ENCODE measurements at places on chromosomes 11 and 22.

GRCh38 chr11:15569305-15570025 is 454.7 kb downstream of the INSC start:
- H3K4me1 ChIP-seq: no peaks in the 10 kb centered on the region
- H3K4me3 ChIP-seq: no peak overlapping the region
- H3K27ac ChIP-seq: no peak overlapping the region
- H3K27me3 ChIP-seq: peaks cover 3% of the 10 kb centered on the region
- no peaks in the 10 kb centered on the region for H3K36me3 ChIP-seq

GRCh38 chr11:70112017-70112434 is 33.9 kb downstream of the ANO1 start:
- H3K4me1 ChIP-seq: no peaks in the 10 kb centered on the region
- H3K27me3 ChIP-seq: peaks cover 2% of the 10 kb centered on the region
- H3K36me3 ChIP-seq: no peaks in the 10 kb centered on the region
- H3K4me3 ChIP-seq: no peak overlapping the region
- DNase-seq: no peak

- peaks cover 14% of the 10 kb centered on the region for H3K4me1 ChIP-seq
- no peak overlapping the region for H3K27ac ChIP-seq
- no peak overlapping the region for H3K4me3 ChIP-seq
- H3K36me3 ChIP-seq: peaks cover 13% of the 10 kb centered on the region
Observed at GRCh38 chr11:70319396-70320076, 49.0 kb downstream of the PPFIA1 start.

DNA sequence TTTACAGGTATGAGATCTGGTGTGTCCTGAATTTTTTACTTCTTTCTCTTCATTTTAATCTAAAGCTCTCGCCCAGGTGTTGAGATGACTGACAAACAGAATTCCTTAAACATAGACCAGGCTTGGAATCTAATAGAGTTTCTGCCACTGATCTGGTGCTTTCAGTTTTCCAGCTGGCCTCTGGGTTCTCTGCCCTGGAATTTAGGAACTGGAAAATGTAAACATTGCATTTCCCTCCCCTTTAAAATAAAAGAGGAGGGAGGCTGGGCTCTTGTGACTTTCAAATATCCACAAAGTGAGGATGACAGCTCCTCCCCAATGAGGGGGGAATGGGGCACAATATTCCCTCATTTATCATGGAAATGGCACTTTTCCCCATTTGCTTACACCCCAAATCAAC is 5.0 kb downstream of the PAMR1 start:
- no peak overlapping the region for H3K4me3 ChIP-seq
- H3K27ac ChIP-seq: no peak overlapping the region
- H3K27me3 ChIP-seq: peaks cover 46% of the 10 kb centered on the region
- no peak for DNase-seq

GRCh38 chr11:93248602-93249001 is 50.8 kb upstream of the SLC36A4 start:
- DNase-seq: no peak
- no peak overlapping the region for H3K4me3 ChIP-seq
- peaks cover 17% of the 10 kb centered on the region for H3K27me3 ChIP-seq
- H3K4me1 ChIP-seq: no peaks in the 10 kb centered on the region
- no peak overlapping the region for H3K27ac ChIP-seq

- H3K36me3 ChIP-seq: no peaks in the 10 kb centered on the region
- no peak for DNase-seq
- no peaks in the 10 kb centered on the region for H3K4me1 ChIP-seq
- no peak overlapping the region for H3K4me3 ChIP-seq
- no peaks in the 10 kb centered on the region for H3K27me3 ChIP-seq
Observed at GRCh38 chr11:116387641-116388040, 385.1 kb downstream of the BUD13 start.

DNA sequence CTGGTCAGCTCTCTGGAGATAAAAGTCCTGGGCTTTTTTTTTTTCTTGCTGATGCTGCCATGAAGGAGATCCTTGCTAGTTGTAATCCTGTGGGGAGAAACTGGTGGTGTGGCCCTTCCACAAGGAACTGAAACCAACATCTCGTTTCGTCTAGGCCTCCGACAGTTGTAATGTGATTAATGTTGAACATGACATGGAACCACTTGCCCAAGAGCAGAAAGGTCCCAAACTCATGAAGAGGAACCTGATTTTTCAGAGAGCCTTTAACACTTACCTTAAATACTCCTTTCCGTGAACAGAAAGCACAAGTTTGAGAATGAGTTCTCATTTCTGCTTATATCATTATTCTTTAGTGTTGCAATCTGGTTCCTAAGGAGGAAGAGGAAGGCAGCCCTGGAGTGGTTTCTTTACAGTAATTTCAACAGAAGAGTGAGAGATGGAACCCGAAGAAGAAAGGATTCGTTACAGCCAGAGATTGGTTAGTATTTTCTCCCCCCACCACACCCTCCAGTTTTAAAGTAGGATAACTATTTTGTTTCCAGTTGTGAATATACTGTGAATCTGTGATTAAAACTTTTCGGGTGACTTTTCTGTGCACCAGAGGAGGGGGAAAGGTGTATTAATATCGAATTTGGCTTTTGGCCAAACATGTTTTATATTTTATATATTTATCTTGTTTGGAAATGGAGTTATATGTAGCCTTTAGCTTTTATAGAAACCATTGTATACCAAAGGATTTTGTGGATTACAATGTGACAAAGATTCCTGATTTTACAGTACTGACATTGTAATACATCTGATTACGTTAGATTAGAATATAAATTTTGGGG is 2.0 kb downstream of the KDM2A start:
- H3K4me1 ChIP-seq: peaks cover 25% of the 10 kb centered on the region
- peak overlapping the region; percentile 83 for H3K27ac ChIP-seq
- peak overlapping the region; percentile 98 for H3K4me3 ChIP-seq
- no peaks in the 10 kb centered on the region for H3K27me3 ChIP-seq
- H3K36me3 ChIP-seq: peaks cover 34% of the 10 kb centered on the region
- DNase-seq: peak; percentile 38

- no peak for DNase-seq
- H3K27ac ChIP-seq: no peak overlapping the region
- no peaks in the 10 kb centered on the region for H3K27me3 ChIP-seq
- peaks cover 24% of the 10 kb centered on the region for H3K36me3 ChIP-seq
- H3K4me3 ChIP-seq: no peak overlapping the region
Observed at GRCh38 chr11:111793863-111794262, 27.7 kb upstream of the PPP2R1B start.

GRCh38 chr11:35116762-35117640 is 22.0 kb upstream of the CD44 start:
- no peaks in the 10 kb centered on the region for H3K27me3 ChIP-seq
- no peaks in the 10 kb centered on the region for H3K36me3 ChIP-seq
- H3K4me3 ChIP-seq: no peak overlapping the region
- no peak overlapping the region for H3K27ac ChIP-seq

GRCh38 chr11:94728541-94728940 is 39.6 kb upstream of the AMOTL1 start:
- no peaks in the 10 kb centered on the region for H3K4me1 ChIP-seq
- no peak for DNase-seq
- H3K27me3 ChIP-seq: peaks cover 2% of the 10 kb centered on the region
- H3K27ac ChIP-seq: no peak overlapping the region
- H3K36me3 ChIP-seq: no peaks in the 10 kb centered on the region

DNA sequence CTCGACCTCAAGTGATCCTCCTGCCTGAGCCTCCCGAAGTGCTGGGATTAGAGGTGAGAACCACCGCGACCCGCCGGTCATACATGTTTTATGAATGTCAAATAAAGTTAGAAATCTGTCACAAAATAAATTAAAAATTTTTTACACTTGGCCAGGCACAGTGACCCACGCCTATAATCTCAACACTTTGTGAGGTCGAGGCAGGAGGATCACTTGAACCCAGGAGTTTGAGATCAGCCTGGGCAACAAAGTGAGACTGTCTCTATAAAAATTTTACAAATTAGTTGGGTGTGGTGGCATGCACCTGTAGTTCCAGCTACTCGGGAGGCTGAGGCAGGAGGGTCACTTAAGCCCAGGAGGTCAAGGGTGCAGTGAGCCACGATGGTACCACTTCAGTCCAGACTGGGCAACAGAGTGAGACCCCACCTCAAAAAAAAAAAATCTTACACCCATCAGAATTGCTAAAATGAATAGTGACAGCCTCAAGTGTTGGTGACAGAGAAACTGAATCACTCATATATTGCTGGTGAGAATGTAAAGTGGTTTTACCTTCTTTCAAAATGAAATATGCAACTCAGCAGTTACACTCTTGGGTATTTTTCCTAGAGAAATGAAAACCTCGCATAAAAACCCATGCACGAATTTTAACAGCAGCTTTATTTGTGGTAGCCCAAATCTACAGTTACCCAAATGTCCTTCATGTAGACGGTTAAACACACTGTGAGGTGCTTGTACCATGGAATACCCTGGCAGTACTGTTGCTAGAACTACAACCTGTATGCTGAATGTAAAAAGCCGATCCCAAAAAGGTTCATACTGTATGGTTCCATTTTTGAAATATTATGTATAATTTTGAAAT is 55.4 kb downstream of the MED15 start:
- no peaks in the 10 kb centered on the region for H3K27me3 ChIP-seq
- peaks cover 62% of the 10 kb centered on the region for H3K4me1 ChIP-seq
- no peak for DNase-seq
- H3K27ac ChIP-seq: peak overlapping the region; percentile 61
- H3K36me3 ChIP-seq: peaks cover 74% of the 10 kb centered on the region

- no peaks in the 10 kb centered on the region for H3K27me3 ChIP-seq
- H3K4me1 ChIP-seq: no peaks in the 10 kb centered on the region
- no peaks in the 10 kb centered on the region for H3K36me3 ChIP-seq
- no peak overlapping the region for H3K27ac ChIP-seq
Observed at GRCh38 chr22:32211011-32211410, 6.1 kb upstream of the RFPL2 start.

DNA sequence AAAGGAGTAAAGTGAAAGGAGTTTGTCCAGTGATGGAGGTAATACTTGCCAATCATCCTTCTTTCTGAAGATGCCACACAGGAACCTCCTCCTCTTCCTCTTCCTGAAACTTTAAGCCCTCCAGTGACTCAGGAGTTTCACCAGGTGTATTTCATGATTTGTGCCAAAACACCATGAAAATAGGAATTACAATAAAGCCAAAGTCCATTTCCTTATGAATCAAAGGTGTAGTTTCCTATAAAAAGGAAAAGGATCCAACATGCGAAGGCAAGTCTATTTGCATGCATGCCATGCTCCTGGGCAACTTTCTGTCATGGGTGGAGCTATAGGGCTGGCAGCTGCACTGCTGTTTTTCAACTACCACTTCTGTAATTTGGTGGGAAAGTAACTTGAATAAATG is 9.8 kb upstream of the POU2AF1 start:
- no peaks in the 10 kb centered on the region for H3K27me3 ChIP-seq
- H3K4me1 ChIP-seq: peaks cover 9% of the 10 kb centered on the region
- DNase-seq: no peak
- H3K27ac ChIP-seq: no peak overlapping the region

DNA sequence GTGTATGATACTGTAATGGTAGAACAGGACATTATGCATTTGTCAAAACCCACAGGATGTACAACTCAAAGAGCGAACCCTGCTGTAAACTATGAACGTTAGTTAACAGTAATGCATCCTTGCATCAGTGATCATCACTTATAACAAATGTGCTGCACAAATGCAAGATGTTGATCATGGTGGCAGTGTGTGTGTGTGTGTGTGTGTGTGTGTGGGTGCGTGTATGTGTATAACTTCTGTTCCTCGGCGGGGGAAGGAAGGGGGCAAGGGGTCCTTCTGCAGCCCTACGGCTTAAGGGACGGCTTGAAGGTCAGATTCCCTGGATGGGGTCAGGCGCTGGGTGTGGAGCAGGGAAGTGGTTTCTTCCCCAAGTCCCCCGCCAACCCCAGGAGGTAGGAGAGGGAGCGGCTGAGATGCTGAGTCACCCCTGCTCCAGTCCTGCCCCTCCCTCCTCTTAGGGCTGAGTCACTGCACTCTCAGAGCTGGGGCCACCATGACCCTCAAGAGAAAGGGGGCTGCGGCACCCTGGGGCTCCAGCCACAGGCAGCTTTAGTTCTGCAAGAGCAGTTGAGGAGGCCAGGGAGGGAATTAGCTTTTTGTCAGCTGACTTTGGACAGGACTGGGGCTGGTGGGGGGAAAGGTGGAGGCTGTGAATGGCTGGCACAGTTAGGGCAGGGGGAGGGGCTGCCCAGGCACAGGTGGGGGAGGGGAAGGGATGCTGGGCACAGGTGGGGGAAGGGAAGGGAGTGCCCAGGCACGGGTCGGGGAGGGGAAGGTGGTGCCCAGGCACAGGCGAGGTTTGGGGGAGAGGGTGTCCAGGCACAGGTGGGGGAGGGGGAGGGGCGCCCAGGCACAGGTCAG is 8.8 kb upstream of the CTSD start:
- H3K4me1 ChIP-seq: peaks cover 20% of the 10 kb centered on the region
- DNase-seq: peak; percentile 77
- no peak overlapping the region for H3K4me3 ChIP-seq
- no peaks in the 10 kb centered on the region for H3K27me3 ChIP-seq
- peak overlapping the region; percentile 62 for H3K27ac ChIP-seq

- H3K4me3 ChIP-seq: no peak overlapping the region
- H3K27ac ChIP-seq: no peak overlapping the region
- no peaks in the 10 kb centered on the region for H3K36me3 ChIP-seq
- H3K4me1 ChIP-seq: no peaks in the 10 kb centered on the region
- no peaks in the 10 kb centered on the region for H3K27me3 ChIP-seq
- peak; percentile 2 for DNase-seq
Observed at GRCh38 chr11:2515401-2516275, 70.8 kb downstream of the KCNQ1 start.

DNA sequence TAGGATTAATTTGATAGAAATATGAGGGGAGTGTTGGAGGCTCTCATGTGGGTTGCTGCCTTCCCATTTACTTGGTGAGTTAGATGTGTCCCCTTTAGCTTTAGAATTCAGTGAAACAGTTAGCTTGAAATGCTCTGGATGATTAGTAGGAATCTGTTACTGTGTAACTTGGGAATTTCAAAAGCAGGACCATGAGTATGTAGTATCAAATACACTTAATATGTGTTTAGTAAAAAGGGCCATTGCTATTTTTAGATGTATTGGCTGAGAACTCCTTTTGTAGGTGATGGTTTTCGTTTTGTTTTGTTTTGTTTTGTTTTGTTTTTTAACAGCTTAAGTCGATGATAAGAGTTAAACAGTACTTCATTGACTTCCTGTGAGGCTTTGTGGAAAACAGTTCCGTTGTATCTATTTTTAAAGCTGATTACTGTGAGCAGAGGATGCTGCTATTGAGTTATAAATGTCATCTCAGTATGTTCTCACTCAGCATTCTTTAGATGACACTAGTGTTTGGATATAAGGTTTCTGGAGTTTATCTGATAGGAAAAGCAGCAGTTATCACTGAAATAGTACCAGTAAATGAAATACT is 53.5 kb downstream of the MCAM start:
- H3K4me3 ChIP-seq: no peak overlapping the region
- no peak for DNase-seq
- H3K27me3 ChIP-seq: no peaks in the 10 kb centered on the region
- H3K36me3 ChIP-seq: peaks cover 8% of the 10 kb centered on the region

- H3K27ac ChIP-seq: no peak overlapping the region
- no peak for DNase-seq
- H3K36me3 ChIP-seq: no peaks in the 10 kb centered on the region
- no peak overlapping the region for H3K4me3 ChIP-seq
- no peaks in the 10 kb centered on the region for H3K27me3 ChIP-seq
- no peaks in the 10 kb centered on the region for H3K4me1 ChIP-seq
Observed at GRCh38 chr11:113684496-113684895, 21.6 kb downstream of the TMPRSS5 start.
